Activated CD8-positive, alpha-beta memory T cell treated with anti-CD3 and anti-CD28 coated beads for 1 hour (primary cell): ENCODE measurements at places on chromosomes 5 and 9.

DNA sequence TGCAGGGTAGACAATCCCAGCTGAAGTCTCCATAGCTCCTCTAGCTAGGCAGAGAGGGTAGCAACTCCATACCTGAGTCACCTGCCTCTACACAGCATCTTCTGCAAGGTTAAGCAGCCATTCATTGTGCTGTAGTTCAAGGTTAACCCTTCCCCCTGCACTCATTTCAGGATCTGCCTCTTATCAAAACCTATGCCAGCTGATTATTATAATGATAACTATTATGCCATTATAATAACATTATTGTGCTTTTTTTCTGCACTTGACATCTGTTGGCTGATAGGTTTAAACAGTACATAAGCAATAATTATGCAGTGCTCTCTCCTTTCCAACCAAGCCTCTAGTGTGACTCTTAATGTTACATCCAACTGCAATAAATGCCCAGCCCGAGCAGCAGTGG is 17.3 kb downstream of the SIL1 start:
- no peak for DNase-seq

DNA sequence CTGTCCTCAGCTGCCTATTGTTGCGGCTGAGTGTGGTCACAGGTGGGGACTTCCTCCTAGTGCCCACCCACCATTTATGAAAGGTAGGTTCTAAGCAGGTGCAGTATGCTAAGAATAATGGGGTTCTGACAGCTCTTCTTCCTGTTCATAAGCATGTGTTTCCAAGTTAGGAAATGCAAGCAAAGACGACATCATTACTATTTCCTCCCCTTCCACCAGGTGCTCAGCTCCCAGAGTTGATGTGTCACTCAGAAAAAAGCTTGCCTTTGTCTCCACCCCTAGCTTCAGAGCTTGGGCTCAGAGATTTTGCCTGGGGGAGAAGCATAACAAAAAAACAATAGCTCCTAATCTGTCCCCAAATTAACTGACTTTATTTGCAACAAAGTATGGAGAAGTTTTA is 1076.7 kb downstream of the NR2F1-AS1 start:
- DNase-seq, result no peak

GRCh38 chr9:71911908-71912335 is 483 bp downstream of the C9orf85 start:
- no peak for DNase-seq

DNA sequence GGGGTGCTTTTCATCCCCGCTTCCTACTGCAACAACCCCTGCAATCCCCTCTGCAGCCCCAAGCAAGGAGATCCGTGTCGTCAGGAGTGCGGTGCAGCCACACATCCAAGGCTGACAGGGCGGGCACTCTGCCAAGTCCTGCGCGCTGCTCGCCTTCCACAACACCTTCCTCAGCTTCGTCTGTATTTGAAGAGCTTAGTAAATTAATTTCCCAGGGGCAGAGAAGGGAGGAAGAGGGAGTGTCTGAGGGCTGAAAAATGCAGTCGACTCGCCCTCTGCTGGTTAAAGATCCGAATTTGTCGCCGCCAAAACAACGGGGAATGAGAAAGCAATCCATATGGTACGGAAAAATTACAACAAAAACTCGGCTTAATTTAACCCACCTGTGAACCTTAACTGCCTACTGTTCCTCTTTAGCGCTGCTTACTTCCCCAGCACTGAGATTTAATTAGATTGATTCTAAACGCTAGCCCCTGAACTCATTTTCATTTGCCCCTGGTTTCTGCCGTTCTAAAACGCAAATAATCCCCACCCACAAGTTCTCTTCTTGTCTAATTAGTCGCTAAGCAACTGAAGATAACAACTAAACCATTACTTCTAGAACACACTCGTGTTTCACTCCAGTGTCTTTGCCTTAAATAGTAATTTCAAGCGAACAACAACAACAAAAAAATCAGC is 10.9 kb upstream of the PCDHB1 start:
- no peak for DNase-seq

DNA sequence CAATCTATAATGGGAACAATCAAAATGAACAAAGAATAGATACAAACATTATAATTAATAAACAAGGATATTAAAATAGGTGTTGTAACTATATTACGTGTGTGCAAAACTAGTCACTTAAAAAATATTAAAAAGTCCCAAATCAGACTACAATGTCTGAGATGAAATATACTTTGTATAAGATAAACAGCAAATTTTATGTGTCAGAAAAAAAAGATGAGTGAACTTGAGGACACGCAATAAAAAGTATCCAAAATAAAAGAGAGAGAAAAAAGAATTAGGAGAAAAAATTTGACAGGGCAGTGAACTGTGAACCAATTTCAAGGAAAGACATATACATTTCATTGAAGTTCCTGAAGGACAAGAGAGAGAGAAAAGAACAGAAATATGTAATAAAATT is 37.0 kb downstream of the AGTPBP1 start:
- DNase-seq, result no peak

DNA sequence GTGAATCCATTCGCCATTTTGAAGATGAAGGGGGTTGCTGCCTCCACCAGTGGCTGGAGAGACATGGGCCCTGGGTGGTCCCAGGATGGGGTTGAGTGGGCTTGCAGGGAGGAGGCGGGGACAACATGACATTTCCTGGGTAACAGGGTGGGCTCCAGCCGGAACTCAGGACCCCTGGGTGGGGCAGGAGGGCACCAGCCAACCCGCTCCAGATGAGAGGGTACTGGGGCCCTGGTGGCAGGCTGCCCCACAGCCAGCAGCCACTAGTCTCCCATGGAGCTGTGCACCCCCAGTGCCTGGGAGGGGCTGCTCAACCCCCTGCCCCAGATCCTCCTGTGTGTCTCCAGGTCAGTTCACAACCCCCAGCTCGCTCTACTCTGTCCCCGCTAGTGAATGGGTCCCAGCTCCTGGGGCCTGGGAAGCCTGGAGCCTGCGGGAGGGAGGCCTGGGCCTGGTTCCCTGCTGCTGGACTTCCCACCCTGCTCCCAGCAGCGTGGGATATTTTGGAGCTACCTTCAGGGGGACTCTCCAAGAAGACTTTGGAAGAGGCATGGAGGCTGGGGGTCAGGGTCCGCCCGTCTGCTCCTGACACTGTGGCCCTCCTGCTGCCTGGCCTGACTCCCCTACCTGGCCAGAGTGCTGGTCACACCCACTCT is 55.9 kb downstream of the AHRR start:
- DNase-seq, result no peak

- no peak for DNase-seq
Observed at GRCh38 chr5:143180751-143181150, 222.7 kb downstream of the NR3C1 start.

- DNase-seq, result peak; percentile 4
Observed at GRCh38 chr9:124770359-124771020, 621 bp downstream of the NR6A1 start.

DNA sequence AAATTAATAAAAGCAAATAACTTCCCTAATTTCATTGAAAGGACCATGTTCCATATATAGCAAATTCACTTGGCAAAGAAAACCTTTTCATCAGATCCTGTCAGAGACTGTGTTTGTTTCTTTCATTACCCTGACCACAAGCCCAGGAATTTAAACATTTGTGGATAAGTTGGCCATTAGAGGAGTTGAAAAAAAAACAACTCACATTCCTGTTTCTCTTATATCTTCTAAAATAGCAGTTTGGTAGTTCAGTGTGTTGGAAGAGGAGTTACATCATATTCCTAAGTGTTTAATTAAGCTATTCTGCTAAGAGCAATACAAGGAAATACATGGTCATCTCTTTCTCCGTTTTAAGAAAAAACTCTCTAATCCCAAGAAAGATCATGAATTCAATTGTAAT is 505.6 kb downstream of the TLE1 start:
- DNase-seq, result no peak
